ENCODE measurements at places on chromosomes 2 and 18.

GRCh38 chr2:75464348-75464946 is 96.3 kb downstream of the EVA1A start:
- no peak for DNase-seq

GRCh38 chr2:25079050-25079635 is 37.3 kb downstream of the EFR3B start:
- no peak for DNase-seq

GRCh38 chr2:81195774-81196382 is 891.3 kb upstream of the LRRTM1 start:
- no peak for DNase-seq

- no peak for DNase-seq
These were observed 47.7 kb downstream of the ZNF516 start for GRCh38 chr18:76447258-76447890.

DNA sequence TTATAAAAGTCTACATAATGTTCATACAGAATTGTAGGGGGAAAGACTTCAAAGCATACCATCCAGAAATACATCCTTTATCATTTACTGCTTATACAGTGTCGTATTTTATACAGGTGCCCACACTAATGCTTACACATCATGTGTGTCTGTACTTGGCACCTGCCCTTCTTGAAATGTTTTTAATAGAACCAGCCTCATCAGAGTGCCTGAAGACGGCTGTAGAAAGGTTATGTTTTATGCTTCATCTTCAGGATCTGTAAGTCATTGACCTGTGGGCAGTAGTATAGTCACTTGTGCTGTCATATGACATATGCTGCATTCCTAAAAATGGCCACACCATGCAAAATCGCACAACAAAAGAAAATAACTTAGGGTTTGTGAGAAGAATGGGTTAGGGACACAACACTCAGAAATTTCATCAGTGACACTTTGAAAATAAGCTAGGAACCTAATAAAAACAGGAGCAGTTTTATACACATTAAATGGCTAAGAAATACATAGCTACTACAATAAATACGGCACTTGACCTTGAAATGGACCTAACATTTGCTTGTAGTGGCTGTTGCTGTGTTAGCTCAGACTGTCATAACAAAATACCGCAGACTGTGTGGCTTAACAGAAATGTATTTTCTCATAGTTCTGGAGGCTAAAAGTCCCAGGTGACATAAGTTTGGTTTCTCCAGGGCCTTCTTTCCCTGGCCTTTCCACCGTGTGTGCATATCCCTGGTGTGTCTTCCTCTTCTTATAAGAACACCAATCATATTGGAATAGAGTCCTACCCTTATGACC is 112.6 kb downstream of the CERS6 start:
- DNase-seq: no peak

DNA sequence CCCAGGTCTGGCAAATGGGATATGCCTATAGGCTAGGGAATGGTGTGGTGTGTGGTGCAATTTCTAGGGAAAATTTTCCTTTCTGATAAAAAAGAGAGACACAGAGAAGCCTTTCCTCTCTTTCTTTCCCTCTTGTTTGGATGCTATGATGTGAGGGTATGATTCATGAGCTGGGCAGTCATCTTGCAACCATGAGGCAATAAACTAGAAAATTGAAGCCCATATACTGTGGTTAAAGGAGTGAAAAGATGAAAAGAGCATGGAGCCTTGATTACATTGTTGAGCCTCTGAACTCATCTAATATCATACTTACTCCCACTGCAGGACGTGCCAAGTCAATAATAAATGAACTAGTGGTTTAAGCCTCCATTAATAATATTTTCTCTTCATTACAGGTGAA is 215.6 kb downstream of the HAUS1 start:
- DNase-seq: no peak

DNA sequence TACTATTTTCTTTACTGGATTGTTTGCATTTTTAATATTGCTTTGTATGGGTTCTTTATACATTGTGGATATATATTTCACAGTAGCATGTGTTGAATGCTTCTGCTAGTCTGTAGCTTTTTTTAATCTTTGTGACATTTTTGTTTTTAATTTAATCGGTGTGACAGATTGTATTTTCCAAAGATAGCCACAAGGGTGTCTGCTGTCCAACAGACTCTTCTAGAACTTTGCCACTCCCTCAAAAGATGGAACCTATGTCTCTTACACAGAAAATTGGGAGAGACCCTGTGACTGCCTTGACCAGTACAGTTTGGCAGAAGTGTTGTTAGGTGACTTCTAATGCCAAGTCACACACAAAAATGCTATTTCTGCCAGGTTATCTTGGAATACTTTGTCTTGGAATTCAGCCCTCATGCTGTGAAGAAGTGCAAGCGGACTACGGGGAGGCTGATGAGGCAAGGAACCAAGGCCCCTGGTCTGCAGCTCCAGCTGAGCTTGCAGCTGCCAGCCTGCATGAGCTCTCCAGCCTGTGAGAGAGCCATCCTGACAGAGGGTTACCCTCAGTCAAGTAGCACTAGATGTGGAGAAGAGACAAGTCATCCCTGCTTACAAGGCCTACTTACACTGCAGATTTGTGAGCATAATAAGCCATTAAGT is 110.8 kb downstream of the TDRD15 start:
- DNase-seq: no peak

DNA sequence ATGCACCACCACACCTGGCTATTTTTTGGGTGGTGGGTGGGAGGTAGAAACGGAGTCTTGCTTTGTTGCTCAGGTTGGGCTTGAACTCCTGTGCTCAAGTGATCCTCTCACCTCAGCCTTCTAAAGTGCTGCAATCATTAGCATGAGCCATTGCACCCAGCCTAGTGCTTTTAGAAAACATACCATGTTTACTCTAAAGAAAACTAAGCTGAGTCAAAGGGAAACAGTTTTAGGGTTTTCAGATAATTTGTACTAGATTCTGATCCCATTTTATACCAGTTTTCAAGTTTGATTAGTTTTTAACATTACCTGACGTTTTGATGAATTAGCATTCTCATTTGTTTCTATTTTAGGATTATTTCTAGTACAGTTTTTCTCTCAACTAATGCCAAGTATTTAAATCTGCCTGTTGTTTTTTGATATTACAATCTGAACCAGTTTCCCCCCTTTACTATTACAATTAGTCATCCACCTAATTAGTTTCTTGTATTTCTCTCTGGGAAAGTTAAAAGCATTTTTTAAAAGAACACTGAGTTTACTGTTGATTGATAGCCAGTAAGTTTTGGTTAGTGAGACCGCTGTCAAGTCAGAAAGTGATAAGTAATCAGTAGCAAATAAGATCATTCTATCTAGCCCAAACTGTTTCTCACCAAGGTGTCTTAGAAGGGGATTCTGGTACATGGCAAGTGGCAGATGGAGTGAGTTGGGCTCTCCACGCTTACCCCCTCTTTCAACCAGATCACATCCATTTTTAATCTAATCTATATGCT is 24.2 kb upstream of the TBR1 start:
- no peak for DNase-seq

- DNase-seq: no peak
These were observed 90.9 kb downstream of the MYCN start for GRCh38 chr2:16031058-16031847.

DNA sequence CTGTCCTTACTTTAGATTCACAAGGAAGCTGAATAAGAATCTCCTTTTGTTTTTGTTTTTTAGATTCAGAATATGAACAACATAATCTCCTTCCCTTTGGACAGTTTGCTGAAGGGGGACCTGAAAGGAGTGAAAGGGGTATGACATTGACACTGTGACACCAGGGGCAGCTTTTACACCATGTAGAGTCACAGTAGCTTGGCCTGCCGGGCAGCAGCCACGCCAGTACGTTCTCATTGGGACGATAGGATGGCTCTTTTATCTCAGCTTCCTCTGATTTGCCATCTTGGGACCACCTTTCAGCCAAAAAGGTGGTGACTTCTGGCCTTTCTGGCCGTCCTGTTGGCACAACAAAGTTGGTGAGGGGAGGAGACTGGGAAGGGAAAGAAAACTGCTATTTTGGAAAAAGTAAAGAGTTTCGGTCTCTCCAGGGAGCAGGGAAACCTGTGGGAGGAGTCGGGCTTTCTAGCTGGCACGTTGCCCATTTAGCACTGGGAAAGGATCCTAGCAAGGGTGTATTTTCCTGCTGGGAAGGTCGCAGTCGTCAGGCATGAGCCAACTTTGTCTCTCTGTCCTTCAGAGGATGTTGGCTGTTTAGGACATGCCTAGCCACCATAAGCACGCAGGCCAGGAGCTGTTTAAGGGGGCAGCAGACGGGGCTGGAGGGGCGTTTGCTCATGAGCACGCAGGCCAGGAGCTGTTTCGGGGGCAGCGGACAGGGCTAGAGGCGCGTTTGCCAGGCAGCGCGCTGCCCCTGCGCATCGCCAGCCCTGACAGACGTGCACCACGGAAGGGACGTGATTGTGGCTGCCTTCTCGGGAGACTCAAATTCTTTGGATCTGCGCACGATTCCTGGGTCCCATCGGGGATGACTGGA is 104.6 kb downstream of the ITGB1BP1 start:
- DNase-seq: no peak

- DNase-seq: no peak
These were observed 2.1 kb downstream of the CNTNAP5 start for GRCh38 chr2:124027182-124027581.

- DNase-seq: no peak
These were observed 4.1 kb upstream of the ZCCHC2 start for GRCh38 chr18:62518460-62519375.

DNA sequence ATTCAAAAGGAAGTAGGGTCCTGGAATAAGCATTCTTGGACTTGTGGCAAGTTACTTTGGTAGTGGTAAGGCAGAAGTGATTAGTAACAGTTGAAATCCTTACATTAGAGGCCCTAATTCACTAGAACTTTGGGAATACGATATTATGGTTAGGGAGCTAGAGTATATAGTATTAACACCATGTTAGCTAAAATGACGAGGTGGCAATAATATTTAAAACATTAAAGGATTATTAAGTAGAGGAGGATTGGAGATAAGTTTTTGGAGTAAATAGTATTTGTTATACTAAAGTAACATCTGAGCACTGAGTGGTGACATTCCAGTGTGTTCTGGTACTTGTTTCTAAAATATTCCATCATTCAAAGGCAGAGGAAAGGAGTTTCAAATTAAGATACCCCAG is 91.0 kb downstream of the AGPS start:
- no peak for DNase-seq

- DNase-seq: no peak
These were observed 11.4 kb downstream of the CHST10 start for GRCh38 chr2:100406120-100406508.

GRCh38 chr2:25454824-25455611 is 113.3 kb upstream of the DNMT3A start:
- no peak for DNase-seq

GRCh38 chr18:49980896-49981295 is 167.6 kb upstream of the ACAA2 start:
- no peak for DNase-seq

DNA sequence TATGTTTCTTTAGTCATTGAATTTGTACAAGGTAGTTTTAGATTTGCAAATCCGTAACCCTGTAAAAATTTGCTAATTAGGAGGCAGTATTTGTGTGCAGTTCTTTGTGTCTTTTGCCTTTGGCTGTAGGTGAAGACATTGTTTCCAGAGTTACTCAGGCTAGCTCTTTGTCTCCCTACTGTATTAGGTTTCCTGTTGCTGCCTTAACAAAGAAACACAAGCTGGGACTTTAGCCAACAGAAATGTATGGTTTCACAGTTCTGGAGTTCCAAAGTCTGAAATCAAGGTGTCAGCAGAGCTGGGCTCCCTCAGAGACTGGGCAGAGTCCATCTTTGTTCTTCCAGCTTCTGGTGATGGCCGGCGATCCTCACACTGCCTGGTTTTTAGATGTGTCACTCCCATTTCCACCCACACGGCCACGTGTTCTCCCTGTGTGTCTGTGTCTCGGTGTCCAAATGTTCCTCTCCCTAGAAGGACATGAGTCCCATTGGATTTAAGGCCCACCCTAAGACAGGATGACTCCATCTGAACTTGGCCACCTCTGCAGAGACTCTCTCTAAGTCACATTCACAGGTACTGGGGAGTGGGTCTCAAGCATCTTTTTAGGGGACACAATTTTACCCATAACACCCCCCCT is 309.7 kb downstream of the GALR1 start:
- DNase-seq: no peak

- no peak for DNase-seq
These were observed 23.7 kb upstream of the CXCR4 start for GRCh38 chr2:136141510-136142149.

DNA sequence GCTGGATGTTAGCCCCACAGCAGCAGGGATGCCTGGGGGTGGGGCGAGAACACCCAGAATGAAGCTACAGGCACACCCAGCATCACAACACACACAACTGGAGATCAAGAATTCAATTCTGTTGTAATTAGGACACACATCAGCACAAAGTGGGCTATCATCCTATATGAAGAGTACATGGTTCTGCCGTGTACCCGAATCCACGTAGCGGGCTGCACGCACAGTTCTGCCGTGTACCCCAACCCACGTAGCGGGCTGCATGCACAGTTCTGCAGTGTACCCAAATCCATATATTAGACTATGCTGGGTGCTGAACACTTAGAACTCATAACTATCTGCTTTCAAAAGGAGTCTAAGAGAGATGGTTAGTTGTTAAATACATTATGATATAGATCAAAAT is 86.5 kb downstream of the EIPR1 start:
- no peak for DNase-seq

DNA sequence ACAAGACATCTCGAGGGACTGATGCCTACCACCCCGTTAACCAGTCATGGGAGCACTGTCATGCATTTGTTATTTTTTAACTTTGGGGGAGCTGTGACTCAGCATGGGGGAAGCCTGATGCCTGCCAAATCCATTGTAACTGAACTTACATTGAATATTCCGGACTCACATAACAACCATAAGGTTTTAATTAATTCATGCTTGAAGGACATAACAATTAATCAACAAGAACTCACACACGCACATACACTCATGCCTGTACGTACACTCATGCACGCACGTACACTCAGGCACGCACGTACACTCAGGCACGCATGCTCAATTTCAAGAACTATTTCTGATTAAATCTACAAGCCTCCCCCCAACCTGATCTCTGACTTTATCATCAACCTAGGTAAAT is 1639.1 kb downstream of the SUCLG1 start:
- no peak for DNase-seq

GRCh38 chr2:108449410-108450130 is 564 bp downstream of the GCC2 start:
- peak; percentile 6 for DNase-seq

DNA sequence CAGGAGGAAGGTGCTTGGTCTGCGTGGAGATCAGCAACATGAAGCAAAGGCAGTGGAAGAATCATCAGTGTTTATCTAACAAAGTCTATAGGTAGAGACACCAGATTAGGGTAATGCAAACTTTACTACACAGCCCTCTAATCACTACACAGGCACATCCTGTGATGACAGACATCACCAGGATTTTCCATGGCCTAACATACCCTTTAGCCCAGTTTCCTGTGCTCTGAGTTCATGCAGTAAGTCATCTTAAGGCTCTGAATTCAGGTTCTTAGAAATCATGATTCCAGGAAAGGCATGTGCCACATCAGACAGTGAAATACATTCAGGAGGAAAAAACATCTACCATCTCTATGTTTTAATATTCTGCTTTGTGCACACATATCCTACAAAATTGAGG is 708.5 kb upstream of the SLC8A1 start:
- no peak for DNase-seq

Measured in activated naive CD4-positive, alpha-beta T cell (primary cell).